ENCODE measurements at places on chromosomes 4 and X. TPM values are rescaled to one million over a fixed set of nuclear protein-coding genes. Genes with fewer than 3 reads are reported as not detected.
A peak's percentile ranks its signal among the peaks of the same experiment; 100 is the strongest.

- no peak for DNase-seq
- H3K27me3 ChIP-seq = no peaks in the 10 kb centered on the region
- no peak overlapping the region for H3K4me3 ChIP-seq
- H3K27ac ChIP-seq = no peak overlapping the region
- no peaks in the 10 kb centered on the region for H3K4me1 ChIP-seq
Measured at GRCh38 chrX:131845201-131845600, 177.9 kb upstream of the STK26 start.

DNA sequence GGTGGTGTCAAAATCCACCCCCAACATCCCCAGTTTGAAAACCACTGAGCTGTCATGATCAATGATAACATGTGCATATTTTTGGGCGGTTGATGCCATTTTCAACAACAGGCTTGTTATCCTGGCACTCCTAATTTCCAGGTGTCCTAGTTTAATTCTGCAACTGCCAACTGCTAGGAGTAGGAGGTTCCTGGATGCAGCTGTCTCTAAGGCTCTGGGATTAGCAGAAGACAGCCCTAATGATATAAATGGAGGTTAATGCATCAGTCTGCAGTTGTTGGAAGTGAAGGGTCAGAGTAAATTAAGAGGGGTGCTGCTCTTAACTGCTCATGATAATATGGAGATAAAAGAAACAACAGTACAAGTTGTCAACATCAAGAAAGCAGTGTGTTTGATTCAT is 23.8 kb downstream of the ARFIP1 start:
- H3K27ac ChIP-seq = no peak overlapping the region
- no peaks in the 10 kb centered on the region for H3K27me3 ChIP-seq
- no peak for DNase-seq
- no peaks in the 10 kb centered on the region for H3K36me3 ChIP-seq
- no peak overlapping the region for H3K4me3 ChIP-seq

DNA sequence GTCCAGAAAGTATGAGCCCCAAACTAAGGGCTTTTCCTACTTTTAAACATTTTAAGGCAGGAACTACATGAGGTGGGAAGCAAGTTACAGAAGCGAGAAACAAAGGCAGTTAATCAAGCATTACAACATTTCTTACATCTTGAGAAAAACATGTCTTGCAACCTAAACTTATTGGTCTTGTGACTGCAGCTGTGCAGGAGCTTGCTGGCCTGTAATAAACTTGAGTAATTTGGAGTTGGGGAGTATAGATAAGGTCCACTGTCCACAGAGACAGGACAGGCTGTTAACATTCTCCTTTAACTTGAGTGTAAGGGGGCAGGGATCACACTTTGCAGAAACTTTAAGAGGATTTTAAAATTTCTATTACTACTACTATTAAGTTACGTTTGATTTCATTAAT is 2.7 kb upstream of the UGT8 start:
- no peak for DNase-seq
- H3K27ac ChIP-seq = no peak overlapping the region
- no peak overlapping the region for H3K4me3 ChIP-seq

The NEIL3 gene
- total RNA-seq = not detected

The SERTM2 gene
- not detected for total RNA-seq

- H3K27ac ChIP-seq = no peak overlapping the region
- H3K27me3 ChIP-seq = no peaks in the 10 kb centered on the region
- H3K36me3 ChIP-seq = no peaks in the 10 kb centered on the region
- DNase-seq = no peak
Measured at GRCh38 chr4:77493829-77494551, 111.6 kb upstream of the CXCL13 start.

- DNase-seq = peak; percentile 27
- peak within 1 kb of the TSS; percentile 94 for H3K27ac ChIP-seq
- no peaks in the 10 kb centered on the region for H3K27me3 ChIP-seq
- peak within 1 kb of the TSS; percentile 85 for H3K4me3 ChIP-seq
- H3K36me3 ChIP-seq = no peaks in the 10 kb centered on the region
Measured at GRCh38 chr4:174283507-174284471, at the start of the genes CEP44 and FBXO8. TSS of gene CEP44 (plus strand) at chr4:174283911. CDS start at chr4:174299122, 15,211 bp downstream. TSS of gene FBXO8 (minus strand) at chr4:174283667. CDS start at chr4:174263092, 20,575 bp downstream.
